Neural crest cell (in vitro differentiated cells): ENCODE measurements at places on chromosomes 7 and 10.
A peak's percentile ranks its signal among the peaks of the same experiment; 100 is the strongest.

- H3K27me3 ChIP-seq, result no peaks in the 10 kb centered on the region
- H3K4me3 ChIP-seq, result no peak overlapping the region
- H3K36me3 ChIP-seq, result no peaks in the 10 kb centered on the region
- H3K4me1 ChIP-seq, result peaks cover 30% of the 10 kb centered on the region
Observed at GRCh38 chr10:62626817-62627216, 177.7 kb upstream of the ADO start.

GRCh38 chr7:136076954-136077353 lies 99.8 kb upstream of the MTPN start:
- no peak for DNase-seq
- H3K4me1 ChIP-seq, result peaks cover 4% of the 10 kb centered on the region
- no peak overlapping the region for H3K4me3 ChIP-seq
- no peaks in the 10 kb centered on the region for H3K27me3 ChIP-seq

GRCh38 chr7:134248196-134248595 lies 68.5 kb downstream of the SLC35B4 start:
- H3K27me3 ChIP-seq, result peaks cover 4% of the 10 kb centered on the region
- no peak overlapping the region for H3K4me3 ChIP-seq
- H3K27ac ChIP-seq, result no peak overlapping the region

GRCh38 chr10:28790146-28790545 lies 112.8 kb downstream of the BAMBI start:
- no peak overlapping the region for H3K27ac ChIP-seq
- DNase-seq, result no peak
- no peak overlapping the region for H3K4me3 ChIP-seq

- no peak overlapping the region for H3K27ac ChIP-seq
- no peak for DNase-seq
- no peaks in the 10 kb centered on the region for H3K36me3 ChIP-seq
- H3K4me1 ChIP-seq, result peaks cover 8% of the 10 kb centered on the region
Observed at GRCh38 chr10:17527514-17528146, 73.2 kb upstream of the ST8SIA6 start.

DNA sequence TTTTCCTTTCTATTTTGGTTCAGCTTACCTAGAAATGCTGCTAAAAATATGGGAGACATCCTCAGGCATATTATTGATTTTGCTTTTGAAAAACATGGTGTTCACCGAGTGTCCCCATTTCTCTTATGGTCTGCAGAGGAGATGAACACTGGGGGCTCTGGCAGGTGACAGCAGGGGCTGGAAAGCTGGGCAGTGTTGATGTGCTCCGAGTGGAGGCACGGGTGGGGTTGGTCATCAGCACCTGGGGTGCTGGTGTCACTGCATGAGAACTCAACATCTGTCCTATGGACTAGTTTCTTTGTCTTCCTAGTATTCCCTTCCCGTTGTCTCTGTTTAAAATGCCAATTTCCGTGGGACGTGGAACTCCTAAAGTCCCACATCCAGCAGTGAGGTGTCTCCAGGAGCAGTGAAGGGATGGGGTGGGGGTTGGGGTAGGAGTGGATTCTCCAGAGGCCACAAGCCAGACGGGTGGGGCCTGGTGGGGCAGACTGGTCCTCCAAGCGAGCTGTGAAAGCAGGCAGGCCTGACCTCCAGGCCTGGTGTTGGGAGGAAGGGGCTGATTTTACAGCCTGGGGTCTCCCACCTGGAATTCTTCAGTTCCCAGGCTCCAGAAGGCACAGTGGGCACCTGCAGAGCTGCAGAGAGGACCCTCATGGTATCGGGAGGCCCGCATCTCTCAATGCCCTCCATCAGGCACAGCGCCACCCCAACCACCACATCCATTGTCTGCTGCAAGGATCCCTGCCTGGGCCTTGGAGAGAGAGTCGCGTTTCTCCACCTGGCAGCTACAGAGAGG lies 24.4 kb downstream of the ZNF775 start:
- peak overlapping the region; percentile 78 for H3K4me3 ChIP-seq
- H3K4me1 ChIP-seq, result peaks cover 80% of the 10 kb centered on the region
- DNase-seq, result no peak
- peak overlapping the region; percentile 91 for H3K27ac ChIP-seq
- H3K36me3 ChIP-seq, result peaks cover 3% of the 10 kb centered on the region
- H3K27me3 ChIP-seq, result no peaks in the 10 kb centered on the region
